ENCODE measurements at places on chromosomes 4 and X.
A peak's percentile ranks its signal among the peaks of the same experiment; 100 is the strongest.

DNA sequence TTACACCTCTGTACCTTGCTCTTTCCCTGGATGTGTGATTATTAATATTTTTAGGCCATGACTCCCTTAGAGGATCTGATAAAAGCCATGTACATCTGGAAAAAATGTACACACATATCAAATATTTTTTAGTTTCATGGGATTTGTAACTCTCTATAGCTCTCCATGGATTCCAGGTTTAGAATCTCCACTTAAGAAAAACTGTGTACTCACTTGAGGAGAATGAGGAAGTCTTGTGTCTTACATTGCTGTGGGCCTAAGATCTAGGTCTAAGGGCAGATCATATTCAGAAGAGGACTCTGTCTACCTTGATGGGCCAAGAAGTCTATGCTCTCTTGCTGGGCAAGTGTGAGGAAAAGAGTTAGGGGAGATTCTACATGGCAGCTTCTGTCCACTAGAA is 98.0 kb downstream of the RRAGB start:
- DNase-seq, result no peak

- DNase-seq, result no peak
Measured at GRCh38 chr4:126445596-126445995, 1130.8 kb downstream of the FAT4 start.

- DNase-seq, result no peak
Measured at GRCh38 chrX:68462197-68462596, 28.9 kb upstream of the OPHN1 start.

- no peak for DNase-seq
Measured at GRCh38 chr4:139014371-139015268, 961 bp upstream of the NOCT start.

GRCh38 chr4:96827086-96827485 is 987.2 kb downstream of the PDHA2 start:
- DNase-seq, result no peak

DNA sequence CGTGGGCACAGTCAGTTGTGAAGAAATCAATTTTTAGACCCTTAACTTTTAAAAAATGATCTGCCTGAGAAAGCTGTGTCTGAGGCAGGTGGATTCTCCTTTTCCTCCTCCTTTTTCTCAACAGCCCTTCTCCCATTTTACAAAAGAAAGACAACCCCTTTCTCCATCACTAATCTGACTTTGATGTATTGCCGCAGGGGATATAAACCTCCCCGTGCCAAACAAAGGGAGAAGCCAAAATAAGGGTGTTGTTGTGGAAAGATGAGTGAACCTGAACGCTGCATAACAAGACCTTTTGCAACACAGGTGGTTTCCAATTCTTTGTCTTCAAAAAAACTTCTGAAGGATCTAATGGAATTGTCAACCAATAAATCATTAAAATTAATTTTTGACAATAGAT is 8.4 kb upstream of the FHL1 start:
- no peak for DNase-seq

GRCh38 chrX:11751261-11751660 is 6.8 kb upstream of the MSL3 start:
- no peak for DNase-seq

- DNase-seq, result no peak
Measured at GRCh38 chrX:39161611-39162255, 360.5 kb downstream of the MID1IP1 start.

- DNase-seq, result no peak
Measured at GRCh38 chr4:123158576-123158975, 236.2 kb upstream of the NUDT6 start.

GRCh38 chrX:38055170-38055847 is 49.0 kb downstream of the SYTL5 start:
- no peak for DNase-seq

- no peak for DNase-seq
Measured at GRCh38 chr4:5928274-5928673, 35.4 kb upstream of the CRMP1 start.

DNA sequence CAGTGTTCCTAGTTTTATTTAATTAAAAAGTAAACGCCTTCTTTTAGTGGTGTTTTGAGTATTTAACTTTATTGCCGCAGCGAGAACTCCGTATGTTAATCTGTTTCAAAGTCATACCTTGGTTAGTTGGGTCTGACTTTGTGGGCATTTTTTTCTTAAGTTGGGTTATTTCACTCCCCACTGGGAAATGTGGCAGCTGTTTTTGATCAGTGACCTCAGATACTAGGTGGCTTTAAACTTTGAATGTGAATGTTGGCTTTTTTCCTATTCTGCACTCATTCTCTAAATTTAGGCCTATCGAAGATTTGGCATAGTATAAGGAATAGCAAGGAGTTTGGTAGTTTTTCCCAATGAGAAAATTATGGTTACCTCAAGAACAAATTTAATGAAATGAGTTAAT is 85.9 kb downstream of the FIP1L1 start:
- no peak for DNase-seq

GRCh38 chr4:40948014-40948413 is 198.3 kb downstream of the NSUN7 start:
- no peak for DNase-seq

- DNase-seq, result no peak
Measured at GRCh38 chrX:124328765-124329164, 3.7 kb upstream of the TEX13D start.

- peak; percentile 66 for DNase-seq
Measured at GRCh38 chr4:189124149-189124758, 816.4 kb upstream of the FRG1 start.

DNA sequence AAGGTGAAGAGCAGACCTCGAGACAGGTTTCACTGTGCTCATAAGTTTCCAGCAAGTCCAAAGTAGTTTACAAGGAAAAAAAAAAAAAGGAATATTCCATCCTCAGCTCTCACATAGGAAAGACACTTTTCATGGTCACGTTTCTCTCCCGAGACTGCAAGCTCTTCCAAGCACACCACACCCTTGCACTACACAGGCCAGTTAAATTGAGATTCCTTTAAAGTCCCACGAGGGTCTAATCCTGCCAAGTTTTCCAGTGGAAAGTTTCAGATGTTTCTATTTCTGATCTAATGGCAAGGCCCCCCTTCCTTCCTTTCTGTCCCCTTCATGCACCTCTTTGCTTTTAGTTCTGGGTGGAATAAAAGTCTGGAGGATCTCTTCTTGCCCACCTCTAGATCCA is 67.9 kb upstream of the PCDH19 start:
- DNase-seq, result peak; percentile 54

- no peak for DNase-seq
Measured at GRCh38 chr4:138392751-138393308, 150.7 kb upstream of the SLC7A11 start.

GRCh38 chrX:137565921-137566745 is at the start of gene ZIC3:
TSS of gene ZIC3 (plus strand) at chrX:137566127. CDS start at chrX:137566692, 565 bp downstream.
- DNase-seq, result peak; percentile 82

GRCh38 chr4:97998203-97998602 is 145.1 kb downstream of the STPG2 start:
- no peak for DNase-seq

GRCh38 chrX:21457718-21458117 is 83.5 kb downstream of the CNKSR2 start:
- no peak for DNase-seq

- no peak for DNase-seq
Measured at GRCh38 chr4:121736735-121737351, 28.1 kb downstream of the SMIM43 start.

DNA sequence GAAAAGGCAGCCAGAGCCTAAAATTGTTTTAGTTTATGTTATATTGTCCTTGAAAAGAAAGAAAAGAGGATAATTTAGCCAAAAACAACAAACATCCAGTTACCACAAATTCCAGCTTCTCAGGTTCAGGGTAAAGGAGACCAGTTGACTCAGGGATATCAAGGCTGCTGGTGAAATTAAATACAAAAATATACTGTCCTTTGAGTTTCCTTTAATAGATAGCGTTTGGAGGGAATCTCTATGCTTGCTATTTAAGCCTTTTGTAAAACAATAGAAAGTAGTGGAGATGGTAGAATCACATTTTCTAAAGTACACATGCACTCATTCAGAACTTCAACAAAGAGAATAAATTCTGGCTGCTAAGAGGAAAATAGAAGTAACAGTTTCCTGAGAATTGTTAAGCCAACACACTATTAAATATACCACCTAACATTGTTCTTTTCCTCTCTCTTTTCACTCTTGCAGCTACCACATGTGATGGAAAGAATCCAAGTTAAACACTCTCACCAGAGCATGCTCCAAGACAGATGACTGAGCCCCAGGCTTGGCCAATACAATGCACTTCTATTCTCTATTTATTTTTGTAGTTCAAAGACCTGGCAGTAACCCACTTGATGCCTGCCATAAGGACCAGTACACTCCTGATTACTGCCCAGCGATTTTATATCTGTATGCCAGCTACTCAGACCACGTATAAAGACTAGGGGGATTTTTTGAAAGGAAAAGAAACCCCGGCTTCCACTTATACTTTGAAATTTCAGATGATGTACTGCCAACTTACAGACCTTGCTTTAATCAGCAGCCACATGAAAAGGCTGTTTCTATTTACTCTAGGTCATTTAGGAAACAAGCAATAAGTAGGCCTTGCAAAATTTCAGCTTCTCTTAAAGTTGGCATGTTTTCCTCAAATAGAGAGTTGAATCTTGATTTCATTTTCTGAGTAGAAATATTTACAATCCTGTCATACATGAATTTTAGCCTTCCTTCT is 756.9 kb downstream of the FAT4 start:
- DNase-seq, result no peak

DNA sequence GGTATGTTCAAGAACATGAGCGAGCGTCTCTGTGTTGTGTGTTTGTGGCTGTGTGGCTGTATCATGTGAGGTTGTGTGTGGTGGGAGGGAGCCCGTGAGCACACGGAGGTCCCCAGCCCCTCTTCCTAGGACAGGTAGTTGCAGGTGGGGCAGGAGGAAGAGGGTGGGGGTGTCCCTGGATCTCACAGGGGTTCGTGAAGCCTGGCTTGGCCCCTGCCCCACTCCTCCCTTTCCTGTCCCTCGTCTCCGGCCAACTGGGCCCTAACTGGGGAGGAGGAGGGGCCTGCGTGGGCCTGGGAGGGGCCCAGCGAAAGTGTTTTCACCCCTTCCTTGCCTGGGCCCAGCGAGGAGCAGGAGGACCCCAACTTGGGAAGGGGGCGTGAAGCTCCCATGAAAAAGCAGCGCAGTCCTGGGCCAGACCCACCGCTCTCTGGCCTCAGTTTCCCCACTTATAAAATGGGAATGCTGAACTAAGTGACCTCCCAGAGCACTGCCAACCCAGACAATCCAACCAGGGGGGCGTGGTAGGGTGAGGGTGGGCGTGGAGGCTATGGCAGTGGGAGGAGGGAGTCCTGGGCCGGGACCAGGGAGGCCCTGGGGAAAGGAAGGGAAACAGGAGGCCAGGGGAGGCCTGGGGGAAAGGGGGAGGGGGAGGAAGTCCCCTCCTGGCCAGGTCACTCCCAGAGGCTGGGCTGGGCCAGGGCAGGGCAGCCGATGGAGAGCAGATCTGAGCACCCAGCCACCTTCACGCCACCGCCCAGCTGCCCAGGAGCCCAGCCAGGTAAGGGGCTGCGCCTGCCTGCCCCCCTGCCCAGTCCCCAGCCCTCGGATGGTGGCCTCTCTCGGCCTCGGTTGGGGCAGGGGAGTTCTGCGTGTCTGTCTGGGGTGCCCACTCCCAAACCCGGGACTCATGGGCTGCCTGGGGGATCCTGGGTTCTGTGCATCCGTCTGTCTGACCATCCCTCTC is at the start of gene AVPR2:
TSS of gene AVPR2 (plus strand) at position 683 of the 967 bp plus-strand sequence. CDS start 473 bp downstream, outside the sequence.
- DNase-seq, result no peak

GRCh38 chr4:155774033-155774432 is 15.2 kb downstream of the GUCY1B1 start:
- DNase-seq, result no peak

All from right forelimb (tissue), 1 donor.